ENCODE measurements at places on chromosomes 16 and 17.
A peak's percentile ranks its signal among the peaks of the same experiment; 100 is the strongest.

DNA sequence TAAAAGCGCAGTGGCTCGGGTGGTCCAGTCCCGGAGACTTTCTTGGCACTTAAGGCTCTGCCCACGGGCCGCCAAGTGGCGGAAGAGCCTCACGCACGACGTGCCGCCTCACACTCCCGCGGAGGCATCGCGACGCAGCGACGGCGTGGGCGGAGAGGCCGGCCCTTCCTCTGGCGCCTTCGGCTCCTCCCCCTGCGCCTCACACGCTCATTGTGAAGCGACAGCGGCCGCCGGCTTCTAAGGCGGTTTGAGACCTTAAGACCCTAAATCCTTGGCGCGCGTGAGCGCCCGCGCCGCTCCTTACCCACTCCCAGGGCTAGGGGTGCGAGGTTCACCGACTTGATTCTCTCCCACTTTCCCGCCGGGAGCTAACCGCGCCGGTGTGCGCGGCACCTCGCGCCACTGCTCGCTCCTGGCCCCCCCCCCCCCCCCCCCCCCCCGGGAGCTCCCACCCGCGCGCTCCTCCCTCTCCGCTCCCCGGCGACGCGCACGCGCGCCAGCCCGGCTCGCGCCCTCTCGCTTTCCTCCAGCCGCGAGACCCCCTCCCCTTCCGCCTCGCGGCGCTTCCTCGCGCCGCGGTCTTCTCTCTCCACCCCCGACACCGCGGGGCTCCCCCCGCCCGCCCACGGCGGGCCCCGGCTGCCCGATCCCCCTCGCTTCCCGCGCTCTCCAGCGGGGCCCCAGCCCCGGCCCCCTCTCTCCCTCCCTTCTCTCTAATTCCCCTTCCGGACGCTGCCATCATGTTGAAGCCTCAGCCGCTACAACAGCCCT is at the start of gene ATXN2L:
ATXN2L (plus strand) TSS at position 480 of the 771 bp plus-strand sequence; CDS start at position 741, 261 bp downstream.
- peak; percentile 66 for DNase-seq

DNA sequence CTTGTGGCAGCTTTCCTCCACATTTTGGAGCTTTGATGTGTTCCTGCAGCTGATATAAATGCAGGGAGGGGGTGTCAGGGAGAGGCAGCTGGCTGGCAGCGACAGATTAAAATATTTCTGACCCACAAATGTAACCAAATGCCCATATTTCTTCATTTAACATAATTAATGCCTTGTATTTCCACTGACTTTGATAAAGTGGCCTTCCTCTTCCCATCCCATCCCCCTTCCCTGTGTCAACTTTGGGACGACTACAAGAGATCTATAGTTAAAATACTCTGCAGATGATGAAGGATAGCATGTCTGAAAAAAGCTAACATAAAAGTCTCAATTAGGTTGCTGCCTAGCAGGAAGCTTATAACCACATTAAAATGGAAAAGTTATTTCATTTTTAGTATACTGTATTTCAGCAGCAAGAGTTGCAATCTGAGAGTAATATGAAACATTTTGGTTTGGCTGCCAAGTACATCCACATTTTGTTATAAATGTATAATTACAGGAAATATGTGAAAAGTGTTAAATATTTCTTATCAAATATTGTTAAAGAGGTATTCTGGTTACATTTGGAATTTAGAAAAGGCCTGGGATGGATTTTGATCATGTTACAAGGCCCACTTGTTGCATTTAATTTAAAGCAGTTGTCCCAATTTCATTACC is 238.7 kb upstream of the TBX2 start:
- no peak for DNase-seq

DNA sequence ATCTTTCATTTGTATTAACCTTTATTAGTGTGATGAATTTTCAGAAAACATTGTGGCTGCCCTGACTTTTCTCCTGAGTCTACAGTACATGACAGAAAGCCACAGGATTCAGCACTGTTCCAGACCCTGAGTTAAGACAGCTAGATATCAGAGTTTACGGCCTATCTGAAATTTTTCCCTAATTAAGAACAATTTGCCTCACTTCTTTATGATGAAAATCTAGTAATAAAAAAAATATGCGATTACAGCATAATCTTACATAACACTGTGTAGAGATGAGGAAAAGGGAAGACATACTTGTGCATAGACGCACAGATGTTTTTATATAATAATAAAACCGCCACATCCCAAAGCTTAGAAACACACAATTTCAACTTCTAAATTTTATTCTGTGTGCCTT is 7.3 kb downstream of the SPOP start:
- no peak for DNase-seq

DNA sequence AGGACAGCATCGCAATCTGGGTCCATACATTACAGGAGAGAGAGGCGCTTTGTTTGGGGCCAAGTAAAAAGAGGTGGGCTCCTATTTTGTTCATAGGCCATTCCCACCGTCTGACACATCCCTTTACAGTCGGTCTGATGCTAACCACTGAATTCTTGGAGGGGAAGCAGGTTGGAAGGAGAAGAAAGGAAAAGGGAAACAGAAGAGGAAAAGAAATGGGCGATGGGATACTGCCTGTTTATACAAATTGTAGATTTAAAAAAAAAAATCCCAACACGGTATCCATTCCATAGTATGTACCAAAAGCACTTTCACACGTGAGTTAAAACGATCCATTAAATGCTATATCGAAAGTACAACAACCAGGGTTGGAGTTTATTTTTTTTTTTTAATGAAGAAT is 4.0 kb upstream of the ZFHX3 start:
- no peak for DNase-seq

- no peak for DNase-seq
Measured at GRCh38 chr16:69169051-69169450, 17.9 kb upstream of the SNTB2 start.

GRCh38 chr17:33012522-33013033 is 20.9 kb downstream of the SPACA3 start:
- no peak for DNase-seq

- DNase-seq, result no peak
Measured at GRCh38 chr17:66537502-66537901, 235.1 kb downstream of the PRKCA start.

DNA sequence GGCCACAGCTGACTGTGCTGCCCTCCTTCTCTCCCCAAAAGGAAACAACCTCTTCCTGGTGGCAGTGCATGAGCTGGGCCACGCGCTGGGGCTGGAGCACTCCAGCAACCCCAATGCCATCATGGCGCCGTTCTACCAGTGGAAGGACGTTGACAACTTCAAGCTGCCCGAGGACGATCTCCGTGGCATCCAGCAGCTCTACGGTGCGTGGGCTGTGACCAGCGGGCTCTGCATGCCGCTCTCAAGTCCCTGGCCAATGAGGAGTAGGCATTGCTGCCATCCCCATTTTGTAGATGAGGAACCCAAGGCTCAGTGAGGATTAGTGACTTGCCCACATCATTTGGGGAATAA is 14.9 kb downstream of the MMP15 start:
- no peak for DNase-seq

DNA sequence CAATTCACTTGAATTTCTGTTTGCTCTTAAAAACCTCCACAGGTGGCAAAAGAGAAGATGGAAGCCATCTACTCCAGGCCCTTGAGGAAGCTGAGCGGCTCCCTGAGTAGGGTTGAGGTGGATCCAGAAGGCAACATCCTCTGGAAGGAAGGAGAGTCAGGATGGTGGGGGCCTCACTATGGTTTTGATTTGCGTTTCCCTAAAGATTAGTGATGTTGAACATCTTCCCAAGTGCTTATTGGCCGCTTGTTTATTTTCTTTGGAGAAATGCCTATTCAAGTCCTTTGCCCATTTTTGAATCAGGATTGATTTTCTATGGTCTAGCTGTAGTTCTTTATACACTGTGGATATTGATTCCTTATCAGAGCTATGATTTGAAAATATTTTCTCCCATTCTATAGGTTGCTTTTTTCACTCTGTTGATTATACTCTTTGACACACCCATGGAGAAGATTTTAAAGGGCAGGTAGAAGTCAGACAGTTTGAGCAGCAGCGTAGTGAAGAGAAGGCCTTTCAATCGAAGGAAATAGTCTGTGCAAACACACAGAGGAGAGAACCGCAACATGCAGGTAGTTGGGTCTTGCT is 58.6 kb downstream of the WSB1 start:
- DNase-seq, result no peak

DNA sequence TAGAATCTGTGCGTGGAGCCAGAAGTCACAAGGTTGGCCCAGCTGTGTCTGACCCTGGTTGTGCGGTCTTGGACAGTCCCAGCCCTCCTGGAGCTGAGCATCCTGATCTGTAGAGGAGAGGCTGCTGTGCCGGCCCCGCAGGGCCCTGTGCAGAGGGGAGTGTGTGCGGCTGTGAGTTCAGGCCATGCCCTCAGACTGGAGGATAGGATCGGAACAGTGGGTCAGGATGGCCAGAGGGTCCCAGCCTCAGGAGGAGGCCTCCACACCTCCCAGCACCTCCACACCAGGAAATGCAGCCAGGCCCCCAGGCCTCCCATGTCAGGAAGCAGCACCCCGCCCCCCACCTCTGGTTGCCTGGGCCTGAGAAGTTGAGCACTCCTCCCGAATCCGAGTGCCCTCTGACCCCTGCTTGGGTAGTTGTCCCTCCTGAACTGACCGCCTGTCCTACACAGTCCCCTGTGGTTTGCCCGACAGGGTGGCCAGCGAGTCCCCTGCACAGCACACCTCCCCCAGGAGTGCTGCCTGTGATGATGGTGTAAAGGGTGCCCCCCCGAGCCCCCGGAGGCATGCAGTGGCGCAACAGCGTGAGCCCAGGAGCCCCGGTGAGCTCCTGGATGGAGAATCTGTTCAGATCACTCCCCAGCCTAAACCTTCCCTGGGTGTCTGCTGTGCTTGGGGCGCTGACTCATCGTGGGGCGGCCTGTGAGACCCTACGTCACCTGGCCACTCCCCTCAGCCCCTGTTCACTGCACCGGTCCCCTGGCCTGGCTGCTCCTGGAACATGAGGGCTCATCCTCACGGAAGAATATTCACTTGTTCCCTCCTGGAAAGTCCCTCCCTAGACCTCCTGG is 285.2 kb downstream of the SEC14L1 start:
- no peak for DNase-seq

DNA sequence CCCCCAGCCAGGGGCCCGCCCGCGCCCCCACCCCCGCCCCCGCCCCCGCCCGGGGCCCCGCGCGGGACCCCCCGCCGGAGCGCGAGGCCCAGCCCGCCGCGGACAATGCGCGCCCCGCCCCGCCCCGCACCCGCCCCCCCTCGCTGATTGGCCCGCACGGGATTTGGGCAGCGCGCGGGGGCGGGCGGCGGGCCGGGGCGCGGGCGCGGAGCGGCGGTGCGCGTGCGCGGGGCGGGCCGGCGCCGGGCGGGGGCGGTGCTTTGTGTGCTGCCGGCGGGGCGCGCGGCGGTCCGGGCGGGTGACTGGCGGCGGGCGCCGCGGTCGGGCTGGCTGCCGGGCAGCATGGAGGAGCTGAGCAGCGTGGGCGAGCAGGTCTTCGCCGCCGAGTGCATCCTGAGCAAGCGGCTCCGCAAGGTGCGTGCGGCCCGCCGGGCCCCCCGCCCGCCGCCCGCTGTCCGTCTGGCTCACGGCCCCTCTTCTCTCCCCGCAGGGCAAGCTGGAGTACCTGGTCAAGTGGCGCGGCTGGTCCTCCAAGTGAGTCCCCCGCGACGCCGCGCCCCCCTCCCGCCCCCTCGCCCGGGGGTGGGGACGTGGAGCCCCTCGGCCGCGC is at the start of gene CBX2:
CBX2 (plus strand) TSS at position 255 of the 610 bp plus-strand sequence; CDS start at position 343, 88 bp downstream.
- no peak for DNase-seq

- DNase-seq, result no peak
Measured at GRCh38 chr16:66617728-66618127, 13.2 kb downstream of the CMTM3 start.

GRCh38 chr16:78770353-78771091 is 671.1 kb downstream of the WWOX start:
- no peak for DNase-seq

GRCh38 chr17:13698832-13699231 is 97.1 kb upstream of the HS3ST3A1 start:
- no peak for DNase-seq

GRCh38 chr17:62737513-62737912 is 70.6 kb downstream of the MARCHF10 start:
- no peak for DNase-seq
